ENCODE measurements at places on chromosomes 3 and 15. TPM values are rescaled to one million over a fixed set of nuclear protein-coding genes. Genes with fewer than 3 reads are reported as not detected.
A peak's percentile ranks its signal among the peaks of the same experiment; 100 is the strongest.

- DNase-seq: no peak
These were observed 141.1 kb upstream of the PTPRG start for GRCh38 chr3:61420136-61420759.

- DNase-seq: peak; percentile 34
These were observed 524.9 kb downstream of the RBMS3 start for GRCh38 chr3:29805757-29806156.

DNA sequence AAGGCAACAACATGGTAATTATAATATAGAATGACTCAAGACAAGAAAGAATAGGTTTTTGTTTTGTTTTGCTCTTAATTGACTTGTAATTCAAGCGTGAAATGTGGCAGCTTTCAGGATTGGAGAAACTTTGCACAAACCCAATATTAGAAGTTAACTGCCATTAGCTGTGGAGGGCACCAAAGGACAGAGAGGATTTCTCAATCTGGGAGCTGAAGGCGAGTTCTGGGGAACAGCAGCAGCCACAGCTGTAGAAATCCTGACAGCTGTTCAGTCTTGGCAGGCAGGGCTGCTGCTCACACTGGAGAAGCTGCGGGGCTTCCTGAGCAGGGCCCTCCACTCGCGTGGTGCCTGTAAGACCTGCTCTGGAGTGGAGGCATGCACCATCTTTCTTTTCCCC lies 182.2 kb upstream of the IL12A start:
- DNase-seq: no peak

The FEZF2 gene
- total RNA-seq: not detected

The CATSPER2 gene
- 2.4 TPM for total RNA-seq

- DNase-seq: peak; percentile 89
These were observed 1.6 kb downstream of the STRA6 start for GRCh38 chr15:74200871-74201419.

GRCh38 chr15:71387810-71388209 lies 272.5 kb downstream of the THSD4 start:
- no peak for DNase-seq

The SLC51A gene
- total RNA-seq: not detected

DNA sequence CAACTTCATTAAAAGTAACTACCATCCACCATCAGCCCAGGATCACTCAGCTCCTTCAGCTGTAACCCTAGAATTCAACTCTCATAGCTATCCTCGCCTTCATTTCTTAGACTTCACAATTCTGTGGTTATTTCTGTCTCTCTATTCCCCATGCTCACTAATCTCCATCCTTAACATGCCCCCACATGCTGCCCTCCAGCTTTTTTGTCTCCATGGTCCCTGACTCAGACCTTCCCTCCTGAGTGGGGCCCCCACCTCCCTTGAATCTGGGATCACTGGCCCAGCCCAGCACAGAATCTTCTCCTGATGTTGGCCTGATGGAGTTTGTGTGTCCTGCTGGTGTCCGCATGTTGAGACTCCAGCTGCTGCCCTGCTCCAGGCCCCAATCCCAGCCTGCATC lies 41.7 kb downstream of the CHST14 start:
- no peak for DNase-seq

The CLEC3B gene
- total RNA-seq: 10.5 TPM

GRCh38 chr3:135895106-135895733 lies 70.3 kb upstream of the PPP2R3A start:
- peak; percentile 90 for DNase-seq

Data from fibroblast of the aortic adventitia (primary cell).